Large intestine (tissue), 12 donors: ENCODE measurements at places on chromosomes 16 and 17. TPM values are rescaled to one million over a fixed set of nuclear protein-coding genes. Genes with fewer than 3 reads are reported as not detected.

Gene RNF112
- 3.7 TPM for polyA plus RNA-seq

Gene CCL7
- polyA plus RNA-seq: not detected

Gene TBC1D3C
- 3.1 TPM for polyA plus RNA-seq

Gene ZNF319
- polyA plus RNA-seq: 5.8 TPM

Gene P2RX1
- polyA plus RNA-seq: 97.1 TPM

Gene ERN1
- polyA plus RNA-seq: 10.3 TPM

Gene SEPTIN12
- polyA plus RNA-seq: not detected

Gene SEPTIN1
- 5.4 TPM for polyA plus RNA-seq
